Fibroblast of skin of left quadriceps (primary cell): ENCODE measurements at places on chromosomes 4 and X.

DNA sequence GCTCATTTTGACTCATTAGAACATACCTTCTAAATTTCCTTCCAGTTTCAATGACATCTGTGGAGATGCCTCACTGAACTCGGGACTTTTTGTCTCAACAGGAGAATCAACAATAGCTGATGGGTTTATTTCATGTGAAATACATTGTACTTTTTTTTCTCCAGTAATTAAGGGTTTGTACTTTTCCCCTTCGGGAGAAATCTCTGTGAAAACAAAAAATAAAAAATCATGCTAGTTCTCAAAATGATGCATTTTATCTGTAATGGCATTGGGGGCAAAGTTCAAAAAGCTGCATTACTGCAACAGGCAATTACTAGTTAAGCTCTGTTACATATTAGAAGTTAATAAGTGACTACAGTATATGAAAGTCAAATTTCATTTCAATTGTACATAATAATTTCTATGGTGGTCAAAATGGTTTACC is 167.3 kb upstream of the SH3RF1 start:
- no peak for DNase-seq

GRCh38 chr4:57220734-57221133 is 110.5 kb upstream of the IGFBP7 start:
- DNase-seq: no peak

GRCh38 chr4:3572363-3572762 is 40.1 kb upstream of the LRPAP1 start:
- no peak for DNase-seq

- DNase-seq: peak; percentile 23
Measured at GRCh38 chr4:38601244-38601915, 62.6 kb upstream of the KLF3 start.
